Activated naive CD4-positive, alpha-beta T cell treated with anti-CD3 and anti-CD28 coated beads, Interleukin-2, amount 50 U/mL, for 16 hours (primary cell): ENCODE measurements at places on chromosomes 5 and 9.
A peak's percentile ranks its signal among the peaks of the same experiment; 100 is the strongest.

- DNase-seq = no peak
Measured at GRCh38 chr5:56147659-56148230, 85.4 kb downstream of the ANKRD55 start.

DNA sequence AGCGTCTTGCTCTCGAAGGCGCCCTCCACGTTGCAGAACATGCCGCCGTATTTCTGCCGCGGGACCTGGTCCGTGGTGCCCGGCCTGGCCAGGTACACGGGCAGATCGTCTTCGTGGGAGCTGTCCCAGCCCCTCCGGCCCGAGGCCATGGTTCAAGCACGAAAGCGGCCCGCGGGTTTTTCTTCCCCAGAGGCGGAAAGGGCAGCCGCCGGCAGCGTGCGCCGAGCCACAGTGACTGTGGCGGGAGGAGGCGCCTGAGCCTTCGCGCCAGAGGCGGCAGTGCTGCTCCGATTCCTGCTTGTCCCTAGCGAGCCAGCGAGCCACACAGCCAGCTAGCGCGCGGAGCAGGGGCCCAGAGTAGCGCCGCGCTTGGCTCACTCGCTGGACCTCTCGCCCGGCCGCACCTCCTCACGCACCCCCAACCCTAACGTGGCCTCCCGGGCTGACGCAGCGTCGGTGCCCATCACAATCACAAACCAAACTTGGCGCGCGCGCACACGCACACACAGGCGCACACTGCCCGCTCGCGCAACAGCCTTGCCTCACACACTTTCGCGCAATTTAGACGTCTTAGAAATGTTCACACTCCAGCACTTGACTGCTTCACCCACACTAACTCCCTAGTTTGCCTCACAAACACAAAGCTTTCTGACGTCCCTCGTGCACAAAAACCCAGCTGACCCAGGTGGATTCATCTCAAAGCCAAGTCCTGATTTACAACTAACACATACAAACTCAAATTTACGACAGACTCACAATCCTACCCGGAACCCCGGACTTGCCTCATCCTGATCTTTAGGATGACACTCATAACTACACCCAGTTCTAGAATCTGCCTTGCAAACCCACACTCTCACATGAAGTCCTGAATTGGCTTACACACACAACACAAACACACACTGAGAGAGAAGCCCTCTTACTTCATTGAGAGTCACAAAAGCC lies at the start of gene DPYSL3:
TSS of gene DPYSL3 (minus strand) at position 359 of the 942 bp plus-strand sequence. CDS start at position 149, 210 bp downstream.
- DNase-seq = peak; percentile 8

- DNase-seq = no peak
Measured at GRCh38 chr5:138444774-138445546, 6.1 kb downstream of the REEP2 start.

DNA sequence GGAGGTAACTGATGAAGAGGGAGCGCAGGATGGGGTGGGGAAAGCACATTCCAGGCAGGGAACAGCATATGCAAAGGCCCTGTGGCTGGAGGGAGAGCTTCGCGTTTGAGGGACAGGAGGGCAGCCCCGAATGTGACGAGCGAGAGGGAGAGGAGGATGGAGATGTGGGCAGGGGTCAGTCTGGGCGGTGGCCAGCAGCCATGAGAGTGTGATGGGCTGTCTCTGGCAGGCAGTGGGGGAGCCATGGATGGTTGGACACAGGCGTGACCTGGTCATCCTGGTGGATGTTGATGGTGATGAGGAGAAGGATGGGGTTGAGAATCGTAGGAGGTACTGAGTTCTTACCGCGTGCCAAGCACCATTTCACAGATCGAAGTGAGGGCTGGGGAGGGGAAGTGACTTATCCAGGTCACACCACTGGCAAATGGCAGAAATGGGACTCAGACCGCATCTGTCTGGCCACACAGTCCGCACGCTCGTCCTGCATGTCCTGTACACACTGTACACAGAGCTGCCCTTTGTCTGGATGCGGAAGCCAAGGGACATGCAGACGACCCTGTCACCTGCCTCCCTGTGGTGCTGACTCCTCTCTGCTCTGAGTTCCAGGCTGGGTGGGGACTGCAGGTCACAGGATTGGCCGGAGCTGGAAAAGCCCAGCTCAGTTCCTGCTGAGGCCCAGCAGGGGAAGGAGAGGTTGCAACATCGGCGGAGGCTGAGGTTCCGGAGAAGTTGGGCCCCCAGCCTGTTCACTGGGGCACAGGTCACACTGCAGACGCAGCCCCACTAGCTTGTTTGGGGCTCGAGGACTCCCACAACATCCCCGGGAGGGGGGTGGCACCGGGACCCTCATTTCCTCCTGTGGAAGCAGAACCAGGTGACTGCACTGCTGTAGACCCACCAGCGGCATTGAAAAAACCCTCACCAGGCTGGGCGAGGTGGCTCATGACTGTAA lies 165.6 kb upstream of the IER5L start:
- no peak for DNase-seq
